Peyer's patch (tissue), 4 donors: ENCODE measurements at places on chromosomes 6 and 20.
A peak's percentile ranks its signal among the peaks of the same experiment; 100 is the strongest.

DNA sequence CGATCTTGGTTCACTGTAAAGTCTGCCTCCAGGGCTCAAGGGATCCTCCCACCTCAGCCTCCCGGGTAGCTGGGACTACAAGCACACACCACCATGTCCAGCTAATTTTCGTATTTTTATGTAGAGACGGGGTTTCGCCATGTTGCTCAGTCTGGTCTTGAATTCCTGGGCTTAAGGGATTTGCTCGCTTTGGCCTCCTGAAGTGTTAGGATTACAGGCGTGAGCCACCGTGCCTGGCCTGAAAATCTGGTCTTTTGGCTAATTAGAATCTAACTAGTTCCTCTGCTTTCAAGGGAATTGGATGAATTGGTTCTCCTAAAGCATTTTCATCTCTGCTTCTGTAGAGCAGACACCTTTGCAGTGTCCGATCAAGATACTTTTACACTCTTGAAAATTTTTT lies 51.3 kb downstream of the NCOA3 start:
- DNase-seq = no peak

- no peak for DNase-seq
Observed at GRCh38 chr20:835608-836045, 2.1 kb downstream of the FAM110A start.

GRCh38 chr6:30686009-30686907 lies at the start of gene PPP1R18:
Gene PPP1R18 (minus strand): TSS chr6:30686645. CDS start chr6:30686018, 627 bp downstream.
- peak; percentile 79 for DNase-seq

DNA sequence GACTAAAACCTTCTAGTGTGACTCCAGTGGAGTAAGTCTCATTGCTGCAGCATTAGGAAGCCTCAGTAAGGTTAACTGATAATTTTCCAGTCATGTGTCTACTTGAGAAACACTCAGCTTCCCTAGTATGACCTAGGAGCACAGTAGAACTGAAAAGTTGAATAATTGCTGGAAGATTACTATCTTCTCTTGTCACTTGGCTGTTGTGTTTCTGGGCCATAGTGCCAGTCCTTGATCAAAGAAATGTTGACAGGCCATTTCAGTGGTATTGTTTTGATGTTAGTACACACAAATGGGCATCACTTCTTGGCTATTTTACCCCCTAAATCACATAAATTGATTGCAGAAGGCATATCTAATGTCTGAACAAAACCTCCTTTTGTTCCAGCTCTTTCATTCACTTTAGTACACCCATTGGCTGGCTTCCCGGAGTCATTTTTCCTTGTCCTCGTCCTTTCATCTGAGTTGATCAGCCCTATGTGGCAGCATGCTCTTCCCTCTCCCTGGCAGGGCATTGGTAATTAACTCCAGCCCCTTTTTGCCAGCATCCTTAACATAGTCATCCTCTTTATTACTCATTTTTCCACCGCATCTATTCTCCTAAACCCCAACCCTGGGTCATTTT lies 6.0 kb downstream of the ENPP3 start:
- DNase-seq = no peak
